ENCODE measurements at places on chromosomes 6 and 20. TPM values are rescaled to one million over a fixed set of nuclear protein-coding genes. Genes with fewer than 3 reads are reported as not detected.
A peak's percentile ranks its signal among the peaks of the same experiment; 100 is the strongest.

DNA sequence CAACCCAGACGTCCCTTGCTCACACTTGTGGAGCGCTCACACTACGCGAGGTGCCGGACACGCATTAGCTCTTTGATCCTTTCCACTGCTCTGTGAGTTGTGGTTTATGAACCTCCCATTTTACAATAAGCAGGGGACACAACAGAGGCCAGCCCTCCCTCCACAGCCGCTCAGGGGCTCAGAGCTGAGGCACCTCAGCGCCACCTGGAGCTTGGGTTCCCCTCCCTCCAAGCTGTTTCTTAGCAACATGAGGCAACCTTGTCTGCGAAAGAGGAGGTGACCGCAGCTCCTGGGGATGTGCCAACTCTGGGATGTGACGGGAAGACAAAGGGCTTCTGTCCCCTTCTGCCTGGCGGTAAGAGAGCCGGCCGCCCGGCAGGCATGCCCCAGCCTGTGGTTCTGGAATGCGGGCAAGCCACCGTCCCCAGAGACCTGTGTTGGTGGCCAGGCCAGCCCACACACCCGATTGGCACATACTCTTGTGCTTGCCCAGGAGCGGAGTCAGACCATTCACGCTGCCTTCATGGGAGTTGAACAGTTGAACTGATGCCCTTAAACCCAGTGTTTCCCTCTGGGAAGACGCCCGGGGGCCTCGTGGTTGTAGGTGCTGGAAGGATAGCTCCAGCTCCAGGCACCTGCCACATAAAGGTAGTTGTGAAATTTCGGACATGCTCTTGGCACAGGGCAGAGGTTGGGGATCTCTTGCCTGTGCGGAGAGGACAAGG, 44.5 kb downstream of the RBM38 start:
- no peaks in the 10 kb centered on the region for H3K27me3 ChIP-seq
- DNase-seq = peak; percentile 63
- peak overlapping the region; percentile 18 for H3K27ac ChIP-seq
- H3K36me3 ChIP-seq = no peaks in the 10 kb centered on the region
- H3K4me3 ChIP-seq = peak overlapping the region; percentile 15

DNA sequence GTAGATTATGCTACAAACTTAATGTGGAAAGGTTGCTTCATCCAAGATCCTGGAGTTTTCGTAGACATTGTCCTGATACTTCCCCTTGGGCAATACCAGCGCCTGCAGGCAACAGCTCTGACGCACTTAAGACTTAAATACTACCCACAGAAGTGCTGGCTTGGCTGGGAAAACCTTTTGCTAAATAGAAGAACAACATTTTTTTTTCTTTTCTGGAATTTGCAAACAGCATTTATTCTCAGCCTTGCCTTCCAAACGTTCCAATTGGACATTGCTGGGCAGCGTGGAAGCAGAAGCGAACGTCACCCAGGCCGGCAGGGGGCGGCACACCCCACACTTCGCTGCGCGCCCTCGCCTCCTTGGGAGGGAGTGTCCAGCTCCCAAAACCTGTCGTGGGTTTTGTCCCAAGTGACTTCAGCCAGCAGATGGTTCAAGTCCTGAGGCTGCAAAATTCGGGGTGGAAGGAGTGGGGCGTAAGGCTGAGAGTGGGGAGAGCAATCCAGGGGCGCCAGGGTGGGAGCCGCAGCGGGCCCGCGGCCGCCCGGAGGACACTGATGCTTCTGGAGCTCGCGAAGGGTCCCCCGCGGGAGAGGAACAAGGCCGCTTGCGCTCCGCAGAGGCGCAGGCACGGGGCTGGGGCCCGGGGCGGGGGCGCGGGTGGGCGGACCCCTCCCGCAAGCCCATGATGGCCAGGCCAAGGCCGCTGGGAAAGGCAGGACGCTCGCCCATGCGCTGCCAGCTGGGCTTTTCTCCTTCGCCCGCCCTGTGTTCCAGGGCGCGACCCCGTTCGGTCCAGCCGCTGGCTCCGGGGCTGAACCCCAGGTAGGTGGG, 60.8 kb upstream of the MAP3K4 start:
- H3K36me3 ChIP-seq = no peaks in the 10 kb centered on the region
- peaks cover 3% of the 10 kb centered on the region for H3K4me1 ChIP-seq
- no peak overlapping the region for H3K27ac ChIP-seq

DNA sequence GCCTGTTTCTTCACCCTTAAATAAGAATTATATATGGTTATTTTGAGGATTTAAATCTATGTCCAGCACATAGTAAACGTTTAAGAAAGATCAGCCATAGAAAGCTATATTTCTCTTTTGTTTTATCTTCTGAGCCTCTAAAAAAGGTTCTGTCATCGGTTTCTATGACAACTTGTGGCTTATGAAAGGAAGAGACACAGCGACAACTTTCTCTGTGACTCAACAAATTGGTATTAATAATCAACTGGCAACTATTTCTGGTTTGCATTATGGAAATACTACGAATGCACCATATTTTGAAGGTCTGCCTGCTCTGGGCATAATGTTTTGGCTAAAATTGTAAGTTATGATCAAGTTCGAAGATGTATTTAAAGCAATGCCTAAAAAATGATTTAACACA, 751.0 kb downstream of the CD109 start:
- no peaks in the 10 kb centered on the region for H3K27me3 ChIP-seq
- DNase-seq = no peak
- H3K27ac ChIP-seq = no peak overlapping the region
- H3K4me1 ChIP-seq = no peaks in the 10 kb centered on the region
- no peak overlapping the region for H3K4me3 ChIP-seq

DNA sequence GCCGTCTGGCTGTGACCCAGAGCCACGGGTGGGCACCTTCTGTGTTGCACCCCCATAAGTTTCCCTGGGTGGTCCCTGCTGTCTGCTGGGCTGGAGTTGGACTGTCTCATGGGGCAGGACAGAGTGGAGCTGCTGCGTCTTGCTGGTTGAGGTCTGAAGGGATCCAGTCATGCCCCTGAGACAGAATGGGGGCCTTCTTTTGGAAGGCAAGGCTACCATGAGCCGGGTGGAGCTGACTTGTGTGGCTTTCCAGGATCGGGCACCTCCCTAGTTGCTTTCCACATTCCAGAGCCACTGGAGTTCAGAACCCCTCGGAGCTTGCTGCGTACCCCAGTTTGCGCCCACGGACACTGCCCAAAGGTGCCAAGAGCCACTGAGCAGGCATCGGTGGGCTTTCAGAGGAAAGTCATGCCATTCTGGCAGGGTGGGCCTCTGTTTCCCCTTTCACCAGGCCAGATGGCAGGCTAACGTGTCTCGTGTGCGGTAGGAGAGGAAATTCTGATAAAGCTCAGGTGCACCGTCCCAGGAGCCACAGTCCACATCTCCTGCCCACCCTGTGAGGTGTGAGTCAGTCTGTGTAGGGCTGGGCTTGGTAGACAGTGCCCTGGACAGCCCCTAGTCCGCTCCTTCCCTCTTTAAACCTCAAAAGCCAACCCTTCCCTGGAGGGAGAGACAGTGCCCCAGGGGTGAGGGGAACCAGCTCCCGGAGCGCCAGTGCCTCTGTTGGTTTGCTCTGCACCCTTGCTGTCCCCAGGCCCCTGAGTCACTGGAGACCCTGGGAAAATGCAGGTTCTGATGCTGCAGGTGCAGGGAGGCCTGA, 125.3 kb downstream of the SYCP2 start:
- no peak overlapping the region for H3K4me3 ChIP-seq
- no peak overlapping the region for H3K27ac ChIP-seq
- DNase-seq = no peak
- H3K36me3 ChIP-seq = no peaks in the 10 kb centered on the region
- H3K4me1 ChIP-seq = no peaks in the 10 kb centered on the region
- no peaks in the 10 kb centered on the region for H3K27me3 ChIP-seq

DNA sequence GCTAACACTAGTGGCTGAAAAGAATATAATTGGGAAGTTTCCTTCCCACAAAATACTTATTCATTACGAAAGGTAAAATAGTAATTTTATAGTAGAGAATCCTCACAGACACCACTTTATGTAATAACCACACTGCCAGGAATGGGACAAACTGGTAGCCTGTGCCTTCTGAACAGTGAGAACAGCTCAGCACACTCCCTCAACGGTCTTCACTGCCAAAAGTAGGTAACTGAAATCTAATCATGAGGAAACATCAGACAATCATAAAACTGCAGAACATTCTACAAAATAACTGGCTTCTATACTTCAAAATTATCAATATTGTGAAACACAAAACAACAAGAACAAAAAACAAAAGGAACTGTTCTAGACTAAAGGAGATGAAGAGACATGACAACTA, 44.1 kb downstream of the NUP153 start:
- peaks cover 22% of the 10 kb centered on the region for H3K36me3 ChIP-seq
- H3K27ac ChIP-seq = no peak overlapping the region
- H3K27me3 ChIP-seq = no peaks in the 10 kb centered on the region

PPP1R3G gene
- 0.04 TPM for polyA plus RNA-seq

DNA sequence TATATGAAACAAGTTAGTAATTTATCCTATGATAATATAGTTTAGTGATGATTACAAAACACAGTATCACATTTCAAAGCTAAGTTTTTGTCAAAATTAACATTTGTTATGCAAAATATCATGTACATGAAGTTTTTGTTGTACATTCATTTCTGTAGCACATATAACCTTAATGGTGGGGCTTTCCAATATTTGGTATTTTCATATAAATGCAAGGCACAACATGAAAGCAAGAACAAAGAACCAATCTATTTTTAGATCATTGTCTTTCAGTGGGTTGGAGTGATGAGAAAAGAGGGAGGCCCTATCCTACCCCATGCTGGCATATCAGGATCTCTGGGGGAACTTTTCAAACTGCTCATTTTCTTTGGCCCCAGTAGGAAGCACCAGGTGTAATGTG, 53.4 kb downstream of the FAM83B start:
- no peaks in the 10 kb centered on the region for H3K4me1 ChIP-seq
- H3K27ac ChIP-seq = no peak overlapping the region
- no peaks in the 10 kb centered on the region for H3K36me3 ChIP-seq
- DNase-seq = no peak

DNA sequence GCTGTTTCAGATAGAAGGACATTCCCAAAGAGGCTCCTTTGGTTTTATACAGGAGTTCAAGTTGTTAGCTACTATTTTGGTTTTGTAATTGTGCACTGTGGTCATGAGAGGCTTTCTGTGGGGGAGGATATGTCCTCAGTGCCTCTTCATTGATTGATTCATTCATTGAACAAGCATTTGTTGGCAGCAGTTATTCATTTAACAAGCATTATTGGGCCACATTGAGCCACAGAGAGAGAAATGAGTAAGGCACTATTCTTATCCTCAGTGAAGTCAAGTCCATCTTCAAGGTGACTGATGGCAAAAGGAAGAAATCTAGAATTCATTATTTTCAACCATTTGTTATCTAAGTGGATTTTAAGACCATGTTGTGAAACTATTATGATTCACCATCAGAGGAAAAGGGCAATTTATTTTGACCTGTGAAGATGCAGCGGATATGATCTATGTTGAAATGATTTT, 697.2 kb upstream of the CITED2 start:
- no peak overlapping the region for H3K27ac ChIP-seq
- no peaks in the 10 kb centered on the region for H3K36me3 ChIP-seq
- H3K27me3 ChIP-seq = no peaks in the 10 kb centered on the region
- no peaks in the 10 kb centered on the region for H3K4me1 ChIP-seq
- no peak for DNase-seq
- no peak overlapping the region for H3K4me3 ChIP-seq

DNA sequence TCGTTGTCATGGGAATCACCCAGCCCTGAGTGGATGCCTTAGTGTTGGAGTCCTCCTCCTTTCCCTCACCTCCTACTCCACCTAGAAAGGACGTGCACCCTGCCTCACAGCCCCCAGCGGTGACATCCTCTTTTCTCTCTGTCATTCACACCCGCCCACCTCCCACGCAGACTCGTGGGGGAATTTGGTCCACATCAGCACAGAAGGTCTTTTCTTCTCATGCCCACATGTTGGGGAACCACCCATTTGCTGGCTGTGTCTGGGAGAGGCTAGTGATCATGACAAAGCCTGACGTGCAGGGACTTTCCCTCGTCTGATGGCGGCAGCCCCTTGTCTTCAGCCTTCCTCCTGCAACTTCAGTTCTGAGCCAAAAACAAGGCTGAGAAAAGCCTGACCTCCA, 96.0 kb upstream of the CNKSR3 start:
- peaks cover 12% of the 10 kb centered on the region for H3K4me1 ChIP-seq
- H3K36me3 ChIP-seq = no peaks in the 10 kb centered on the region
- peak; percentile 65 for DNase-seq
- H3K27me3 ChIP-seq = peaks cover 17% of the 10 kb centered on the region

DNA sequence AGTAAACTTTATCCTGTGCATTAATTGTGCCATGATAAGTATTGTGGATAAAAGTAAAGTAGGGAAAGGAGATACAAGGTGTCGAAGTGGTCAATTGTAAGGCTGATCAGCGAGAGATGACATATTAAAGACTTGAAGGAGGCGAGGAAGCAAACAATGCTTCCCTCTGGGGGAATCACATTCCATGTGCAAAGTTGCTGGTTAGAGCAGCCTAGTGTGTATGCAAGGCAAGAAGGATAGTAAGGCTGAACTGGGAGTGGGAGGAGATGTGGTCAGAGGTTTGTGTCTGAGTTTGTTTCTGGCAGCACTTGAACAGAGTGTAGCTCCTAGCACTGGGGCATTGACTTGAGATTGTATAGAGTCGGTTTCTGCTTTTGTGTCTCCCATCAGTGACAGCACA, 122.9 kb downstream of the SLC35F1 start:
- DNase-seq = no peak
- H3K36me3 ChIP-seq = no peaks in the 10 kb centered on the region
- H3K27ac ChIP-seq = no peak overlapping the region
- no peaks in the 10 kb centered on the region for H3K4me1 ChIP-seq
- no peak overlapping the region for H3K4me3 ChIP-seq
- H3K27me3 ChIP-seq = no peaks in the 10 kb centered on the region

BPIFB2 gene
- not detected for polyA plus RNA-seq

DNA sequence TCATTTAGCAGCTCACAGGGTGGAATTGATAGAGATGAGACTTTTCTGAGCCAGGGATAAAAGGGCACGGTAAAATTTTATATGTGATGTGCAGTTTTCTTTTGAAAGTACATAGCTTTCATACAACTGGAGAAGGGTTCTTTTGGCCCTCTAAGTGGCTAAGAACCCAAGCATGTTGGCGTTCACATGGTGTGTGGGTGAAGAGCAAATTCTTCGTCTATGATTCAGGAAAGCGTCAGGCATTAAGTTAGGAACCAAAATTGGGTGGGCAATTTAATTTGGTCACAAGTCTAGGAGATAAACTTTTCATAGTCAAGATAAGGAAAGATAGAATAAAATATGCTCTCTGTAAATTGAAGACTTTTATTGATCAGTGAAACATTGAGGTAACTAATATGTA, 153.9 kb downstream of the UTRN start:
- no peak overlapping the region for H3K4me3 ChIP-seq
- no peak overlapping the region for H3K27ac ChIP-seq
- H3K27me3 ChIP-seq = no peaks in the 10 kb centered on the region
- H3K36me3 ChIP-seq = peaks cover 6% of the 10 kb centered on the region
- H3K4me1 ChIP-seq = no peaks in the 10 kb centered on the region

SIRPD gene
- polyA plus RNA-seq = not detected

- H3K4me1 ChIP-seq = peaks cover 46% of the 10 kb centered on the region
- H3K36me3 ChIP-seq = no peaks in the 10 kb centered on the region
- H3K27me3 ChIP-seq = no peaks in the 10 kb centered on the region
- no peak overlapping the region for H3K4me3 ChIP-seq
- H3K27ac ChIP-seq = peak overlapping the region; percentile 58
- DNase-seq = peak; percentile 50
Measured at GRCh38 chr6:151379933-151380847, 11.2 kb downstream of the ZBTB2 start.

Data from B cell (primary cell).